ENCODE measurements at places on chromosomes 13 and 19.

DNA sequence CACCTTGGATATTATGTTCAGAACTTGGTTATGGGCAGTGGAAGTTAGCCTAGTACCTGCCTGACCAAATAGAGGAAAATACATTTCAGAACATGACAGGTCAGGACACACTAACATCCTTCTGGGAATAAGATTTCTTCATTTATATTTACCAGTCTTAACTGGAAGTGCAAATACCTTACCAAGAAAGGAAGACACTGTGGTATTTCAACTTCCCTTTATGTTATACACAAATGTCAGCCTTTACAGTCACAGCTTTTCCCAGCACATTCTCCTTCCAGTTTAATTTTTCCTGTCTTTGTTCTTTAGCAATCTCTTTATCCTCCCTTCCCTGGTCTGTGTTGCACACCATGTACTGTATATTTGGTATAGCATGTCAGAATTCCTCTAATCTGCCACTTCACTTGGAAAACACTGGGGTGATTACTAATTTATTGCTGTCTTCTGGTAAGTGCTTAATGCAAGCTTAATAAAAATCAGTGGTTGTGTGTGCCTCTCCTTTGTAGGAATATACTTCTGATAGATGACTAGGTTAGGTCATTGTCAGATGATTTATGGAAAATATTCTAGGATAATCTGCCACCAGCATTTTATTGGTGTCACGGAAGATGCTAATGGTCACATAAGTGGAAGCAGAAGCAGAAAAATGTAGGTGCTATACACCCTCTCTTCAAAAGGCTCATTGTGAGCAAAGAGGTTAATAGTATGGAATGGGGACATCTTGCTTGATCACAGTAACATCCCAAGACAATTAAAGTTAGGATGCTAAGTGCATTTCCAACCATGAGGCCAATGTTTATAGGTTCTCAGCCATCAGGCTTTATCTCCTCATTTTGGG lies 124.3 kb upstream of the STARD13 start:
- no peak for DNase-seq

DNA sequence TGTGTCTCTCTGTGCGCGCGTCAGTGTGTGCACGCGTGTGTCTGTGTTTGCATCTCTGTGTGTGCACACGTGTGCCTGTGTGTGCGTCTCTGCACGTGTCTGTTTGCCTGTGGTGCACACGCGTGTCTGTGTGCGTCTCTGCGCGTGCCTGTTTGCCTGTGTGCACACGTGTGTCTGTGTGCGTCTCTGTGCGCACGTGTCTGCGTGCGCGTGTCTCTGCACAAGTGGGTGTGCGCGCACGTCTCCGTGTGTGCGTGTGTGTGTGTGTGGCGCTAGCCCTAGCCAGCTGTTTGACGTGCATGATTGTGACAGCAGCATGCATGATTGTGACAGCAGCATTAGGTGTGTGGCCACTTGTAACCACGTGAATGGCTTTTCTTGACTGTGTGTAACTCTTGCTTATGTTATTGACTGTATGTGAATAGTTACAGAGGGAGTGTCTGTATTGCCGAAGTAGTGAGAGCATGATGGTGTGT lies 31.1 kb downstream of the ZNF146 start:
- no peak for DNase-seq

DNA sequence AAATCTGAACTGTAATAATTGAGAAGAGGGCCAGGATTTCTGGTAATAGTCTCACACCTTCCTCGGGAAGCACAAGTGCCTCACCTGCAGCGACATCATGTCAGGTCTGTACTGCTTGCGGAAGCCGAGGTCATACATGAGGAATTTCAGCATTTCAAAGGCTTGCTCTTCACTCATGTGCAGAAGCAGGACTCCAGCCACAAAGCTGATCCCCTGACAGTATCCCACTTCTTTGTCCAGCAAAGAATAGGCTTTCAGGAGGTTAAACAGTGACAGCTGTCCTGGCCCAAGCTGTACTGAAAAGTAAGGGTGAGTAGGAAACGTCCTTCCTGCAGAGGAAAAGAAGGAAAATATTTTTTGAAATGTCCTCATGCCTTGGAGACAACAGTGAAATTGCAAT lies 182.7 kb downstream of the TBC1D4 start:
- no peak for DNase-seq

GRCh38 chr19:53549340-53549739 lies 11.4 kb downstream of the ZNF331 start:
- peak; percentile 69 for DNase-seq

GRCh38 chr19:17794731-17795494 lies at the start of gene B3GNT3:
B3GNT3 (plus strand) TSS chr19:17795138; CDS start chr19:17807808, 12,670 bp downstream.
- no peak for DNase-seq

DNA sequence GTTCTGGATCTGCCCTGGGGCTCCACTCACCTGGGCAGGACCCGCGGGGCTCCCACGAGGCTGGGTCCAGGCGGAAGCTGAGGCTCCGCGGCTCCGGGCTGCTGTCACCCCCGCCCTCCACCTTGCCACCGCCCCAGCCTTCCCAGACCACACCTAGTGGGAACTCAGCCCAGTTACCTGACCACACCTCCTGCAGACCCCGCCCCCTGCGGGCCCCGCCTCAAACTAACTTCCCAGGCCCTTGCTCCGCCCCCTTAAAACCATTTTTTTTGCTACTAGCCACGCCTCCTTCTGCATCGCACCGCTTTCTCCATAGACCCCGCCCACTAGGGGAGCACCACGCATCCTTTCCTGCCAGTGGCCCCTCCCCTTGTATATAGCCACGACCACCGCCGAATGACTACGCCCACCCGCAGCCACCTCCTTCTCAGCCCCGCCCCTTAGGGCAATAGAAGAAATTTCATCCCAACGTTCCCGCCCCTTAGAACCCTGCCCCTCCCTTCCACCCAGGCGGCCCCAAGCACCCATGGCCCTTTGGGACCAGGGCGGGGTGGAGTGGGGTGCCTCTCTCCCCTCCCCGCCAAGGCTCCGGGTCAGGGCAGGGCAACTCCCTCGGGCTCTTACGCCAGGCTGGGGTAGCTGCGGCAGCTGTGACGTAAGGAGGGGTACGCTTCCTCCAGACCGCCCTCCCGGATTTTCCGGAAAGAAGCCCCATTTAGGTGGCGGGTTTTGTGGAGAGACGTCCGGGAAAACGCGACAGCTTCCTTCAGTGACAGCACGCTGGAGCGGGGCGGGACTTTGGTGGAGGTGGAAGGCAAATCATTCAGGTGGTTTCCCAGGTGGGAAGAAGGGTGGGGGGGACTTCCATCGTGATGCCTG lies at the start of gene SH2D3A:
Gene SH2D3A (minus strand): TSS at position 79 of the 879 bp plus-strand sequence. CDS start 3,687 bp downstream, outside the sequence.
- DNase-seq: no peak

DNA sequence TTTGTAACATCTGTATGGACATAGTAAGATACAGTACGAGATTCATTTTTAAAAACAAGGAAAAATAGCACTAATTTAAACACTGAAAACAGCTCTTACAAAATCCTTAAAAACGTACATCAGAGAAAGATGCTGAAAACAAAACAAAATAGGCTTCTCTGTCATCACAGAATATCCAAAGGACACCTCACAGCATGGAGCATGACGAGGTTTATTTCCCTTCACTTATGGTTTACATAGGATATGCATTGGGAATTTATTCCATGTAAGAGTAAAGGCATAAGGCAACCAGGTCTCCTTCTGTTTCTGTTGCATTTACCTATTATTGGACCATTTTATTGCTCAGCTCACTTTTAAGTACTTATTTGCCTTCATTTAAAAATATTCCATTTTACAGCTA lies 3.0 kb downstream of the KCTD12 start:
- DNase-seq: no peak

- peak; percentile 87 for DNase-seq
Observed at GRCh38 chr19:1131718-1132551, 28.1 kb downstream of the GPX4 start.

- DNase-seq: no peak
Observed at GRCh38 chr13:99072941-99073340, 95.1 kb upstream of the DOCK9 start.

DNA sequence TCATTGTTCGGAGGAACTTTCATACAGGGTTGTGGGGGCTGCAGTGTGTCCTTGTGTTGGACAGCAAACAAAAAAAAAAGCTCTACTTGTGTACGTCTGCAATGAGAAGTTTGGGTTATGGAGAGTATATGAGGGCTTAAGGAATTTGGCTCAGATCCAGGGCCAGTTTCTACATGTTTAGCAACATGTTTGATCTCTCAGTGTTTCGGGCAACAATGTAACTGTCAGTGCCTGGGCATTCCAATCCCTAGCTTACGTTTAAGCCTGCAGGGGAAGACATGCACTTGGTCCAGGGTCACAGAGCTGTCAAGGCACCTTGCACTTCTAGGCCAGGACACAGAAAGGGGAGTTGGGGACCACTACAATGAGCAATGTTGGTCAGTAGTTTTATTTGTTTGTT lies 13.9 kb downstream of the ZNF543 start:
- DNase-seq: no peak

GRCh38 chr13:76825430-76825829 lies 60.8 kb downstream of the KCTD12 start:
- peak; percentile 4 for DNase-seq

- DNase-seq: peak; percentile 49
Observed at GRCh38 chr13:110258876-110259631, 47.9 kb downstream of the COL4A1 start.

GRCh38 chr13:112487127-112487517 lies 100.8 kb downstream of the TUBGCP3 start:
- no peak for DNase-seq

DNA sequence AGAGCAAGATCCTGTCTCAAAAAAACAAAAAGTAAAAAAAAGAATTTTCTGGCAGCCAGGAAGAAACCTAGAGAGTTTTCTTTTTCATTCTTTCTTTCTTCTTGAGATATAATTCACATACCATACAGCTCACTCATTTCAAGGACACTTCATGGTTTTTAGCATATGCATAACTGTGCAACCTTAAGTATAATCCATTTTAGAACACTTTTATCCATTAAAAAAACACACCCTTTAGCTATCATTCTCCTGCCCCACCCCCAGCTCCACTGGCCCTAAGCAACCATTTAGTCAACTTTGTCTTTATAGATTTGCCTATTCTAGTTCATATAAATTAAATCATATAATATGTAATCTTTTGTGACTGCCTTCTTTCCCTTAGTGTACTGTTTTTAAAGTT lies 8.1 kb upstream of the IPO5 start:
- DNase-seq: peak; percentile 66

GRCh38 chr13:46721054-46721453 lies 75.9 kb downstream of the ESD start:
- no peak for DNase-seq

DNA sequence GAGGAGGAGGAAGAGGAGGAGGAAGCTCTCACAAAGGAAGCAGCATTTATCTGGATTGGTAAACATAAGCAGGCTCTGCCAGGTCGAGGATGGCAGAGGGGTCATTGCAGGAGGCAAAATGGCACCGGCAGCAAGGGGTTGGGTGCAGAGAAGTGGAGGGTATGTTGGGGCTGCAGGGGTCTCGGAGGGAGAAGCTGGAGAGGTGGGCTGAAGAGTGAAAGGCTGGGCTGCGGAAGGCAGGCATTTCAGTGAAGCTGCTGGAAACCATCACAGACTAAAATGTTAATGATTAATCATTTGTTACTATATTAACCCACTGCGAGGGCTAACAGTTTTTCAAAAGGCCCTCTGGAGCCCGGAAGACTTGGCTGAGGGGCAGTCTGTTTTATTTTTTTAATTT lies 24.6 kb downstream of the TPT1 start:
- no peak for DNase-seq

DNA sequence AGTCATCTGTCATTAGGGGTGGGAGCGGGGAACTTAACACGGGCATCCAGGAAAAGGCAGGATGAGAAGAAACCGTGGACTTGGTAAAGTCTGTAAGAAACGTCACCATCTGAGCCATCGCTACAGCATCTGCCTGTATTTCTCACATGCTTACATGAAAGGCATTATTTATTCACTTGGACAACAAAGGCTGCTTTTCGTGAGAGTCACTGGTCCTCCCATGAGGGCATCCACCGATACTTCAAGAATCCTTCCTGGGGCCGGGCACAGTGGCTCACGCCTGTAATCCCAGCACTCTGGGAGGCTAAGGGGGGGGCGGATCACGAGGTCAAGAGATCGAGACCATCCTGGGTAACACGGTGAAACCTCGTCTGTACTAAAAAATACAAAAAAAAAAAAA lies 16.1 kb downstream of the ZNF446 start:
- DNase-seq: no peak

- DNase-seq: no peak
Observed at GRCh38 chr13:111567637-111568036, 247.2 kb downstream of the TEX29 start.

DNA sequence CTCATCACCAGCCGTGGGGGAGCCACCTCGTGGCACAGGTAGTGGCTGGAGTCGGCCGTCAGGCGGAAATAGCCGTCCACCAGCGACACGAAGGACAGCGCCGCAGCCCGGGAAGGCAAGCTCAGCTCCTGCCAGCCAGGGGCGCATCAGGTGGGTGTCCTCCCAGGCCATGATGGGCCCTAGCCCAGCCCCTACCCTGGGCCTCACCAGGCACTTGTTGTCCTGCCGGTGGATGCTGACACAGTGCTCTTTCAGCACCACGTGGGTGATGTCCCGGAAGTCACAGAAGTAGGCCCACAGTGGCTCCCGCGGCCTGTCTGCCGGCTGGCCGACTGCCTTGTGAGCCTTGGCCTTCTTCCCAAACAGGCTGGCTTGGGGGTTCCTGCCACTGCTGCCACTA lies 15.7 kb downstream of the TYK2 start:
- no peak for DNase-seq

DNA sequence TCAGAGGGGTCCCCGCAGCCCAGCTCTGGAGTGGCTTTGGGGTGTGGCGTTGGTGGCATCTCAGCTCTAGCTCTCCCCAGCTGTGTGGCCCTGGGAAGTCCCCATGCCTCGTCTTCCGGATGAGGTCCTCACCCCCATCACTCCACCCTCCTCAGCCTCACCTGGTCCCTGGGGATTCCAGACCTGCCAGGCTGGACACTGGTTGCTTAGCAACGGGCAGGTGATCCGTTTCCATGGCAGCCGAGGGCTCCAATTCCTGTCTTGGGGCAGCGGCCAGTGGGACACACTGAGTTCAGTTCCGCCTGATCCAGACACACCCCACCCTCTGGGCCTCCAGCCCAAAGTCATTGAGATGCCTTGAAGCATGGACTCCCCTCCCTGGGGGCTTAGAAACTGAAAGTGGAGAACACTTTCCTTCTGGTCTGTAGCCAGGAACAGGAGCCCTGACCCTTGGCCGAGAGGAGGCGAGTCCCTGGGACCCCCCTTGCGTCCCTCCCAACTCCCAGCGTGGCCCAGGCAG lies 7.7 kb upstream of the MISP start:
- no peak for DNase-seq

DNA sequence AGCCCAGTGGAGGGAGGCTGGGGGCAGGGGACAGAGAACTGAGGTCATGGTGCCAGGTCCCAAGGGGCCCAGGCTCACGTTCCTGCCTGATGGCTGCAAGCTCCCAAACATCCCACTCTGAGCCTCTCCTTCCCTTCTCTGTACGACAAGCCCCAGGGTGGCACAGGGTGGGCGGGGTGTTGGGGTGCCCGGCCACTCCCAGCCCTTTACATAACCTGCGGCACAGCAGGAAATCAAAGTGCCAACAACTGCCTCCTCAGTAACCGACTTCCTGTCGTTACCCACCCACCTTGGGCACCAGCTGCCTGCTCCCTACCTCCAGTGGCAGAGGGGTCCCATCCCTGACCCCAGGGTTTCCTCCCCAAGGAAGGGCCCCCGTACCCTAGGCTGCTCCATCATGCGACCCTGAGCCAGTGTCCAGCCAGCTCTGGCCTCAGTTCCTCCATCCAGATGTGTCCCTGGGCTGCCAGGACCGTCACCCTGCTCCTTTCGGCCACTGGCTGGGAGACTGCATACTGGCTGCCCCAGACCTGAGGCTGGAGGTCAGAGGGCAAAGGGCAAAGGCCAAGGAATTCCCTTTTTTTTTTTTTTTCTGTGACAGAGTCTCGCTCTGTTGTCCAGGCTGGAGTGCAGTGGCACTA lies 27.7 kb upstream of the NFIC start:
- no peak for DNase-seq

- DNase-seq: no peak
Observed at GRCh38 chr19:33686262-33686661, 64.5 kb downstream of the CHST8 start.
